D721Med (cell line): ENCODE measurements at places on chromosomes 16 and 17.

DNA sequence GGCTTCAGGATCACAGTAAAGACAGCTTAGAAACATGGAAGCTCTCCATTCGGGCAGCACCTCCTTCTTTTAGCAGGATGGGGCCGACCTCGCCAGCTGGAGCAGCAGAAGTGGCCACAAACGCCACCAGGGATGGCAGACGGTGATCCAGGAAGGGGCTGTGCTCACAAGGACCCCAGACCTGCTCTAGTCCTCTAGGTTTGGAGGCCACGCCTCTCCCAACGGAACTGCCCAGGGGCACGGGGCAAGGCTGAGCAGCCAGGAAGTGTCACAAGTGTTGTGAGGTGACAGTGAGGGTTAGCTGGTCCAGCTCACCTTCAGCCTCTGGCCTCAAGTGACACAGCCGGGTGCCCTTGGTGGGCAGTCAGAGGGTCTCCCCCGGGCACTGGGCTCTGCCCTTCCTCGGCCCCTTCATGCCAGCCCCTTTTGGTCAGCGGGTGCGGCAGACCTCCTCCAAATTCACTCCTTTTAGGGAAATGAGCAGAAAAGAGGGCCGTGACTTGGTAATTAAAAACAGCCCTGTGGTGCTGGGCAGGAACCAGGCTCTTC, 20.4 kb downstream of the CEP295NL start:
- no peak for DNase-seq

- DNase-seq, result no peak
Measured at GRCh38 chr17:74424657-74425056, 7.2 kb upstream of the GPRC5C start.

- no peak for DNase-seq
Measured at GRCh38 chr17:41513168-41513547, 5.5 kb downstream of the KRT15 start.

DNA sequence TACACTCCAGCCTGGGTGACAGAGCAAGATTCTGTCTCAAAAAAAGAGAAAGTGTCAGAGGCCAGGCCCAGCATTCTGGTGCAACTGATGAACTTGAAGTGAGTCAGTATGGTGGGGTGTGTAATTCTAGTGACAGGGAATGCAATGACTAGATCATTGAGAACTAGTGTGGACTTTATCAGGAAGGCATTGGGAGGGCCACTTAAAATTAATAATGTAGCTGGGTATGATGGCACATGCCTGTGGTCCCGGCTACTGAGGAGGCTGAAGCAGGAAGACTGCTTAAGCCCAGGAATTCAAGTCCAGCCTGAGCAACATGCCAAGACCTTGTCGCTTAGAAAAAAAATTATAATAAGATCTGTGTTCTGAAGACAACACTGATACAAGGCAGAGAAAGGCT, 90.8 kb downstream of the STX8 start:
- no peak for DNase-seq
